Common myeloid progenitor, CD34-positive (primary cell): ENCODE measurements at places on chromosomes 3 and 15.
A peak's percentile ranks its signal among the peaks of the same experiment; 100 is the strongest.

GRCh38 chr3:58271901-58272501 lies 34.0 kb upstream of the RPP14 start:
- DNase-seq = peak; percentile 11

DNA sequence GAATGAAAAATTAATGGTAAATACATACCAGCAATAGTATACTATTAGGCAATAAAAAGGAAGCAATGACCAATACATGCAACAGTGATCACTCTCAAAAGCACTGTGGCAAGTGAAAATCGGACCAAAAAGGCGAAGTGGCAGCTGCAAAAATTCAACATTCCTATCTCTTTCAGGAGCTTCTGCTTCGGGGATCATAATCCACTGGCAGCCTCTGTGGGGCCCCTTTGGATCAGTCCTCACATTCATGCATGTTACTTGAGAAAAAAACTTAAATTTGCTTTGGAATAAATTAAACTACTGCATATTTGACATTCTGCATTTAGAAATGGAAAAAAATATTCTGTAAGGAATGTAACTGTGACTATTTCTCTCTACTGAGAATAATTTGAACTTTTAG lies 425.6 kb downstream of the NR2F2 start:
- no peak for DNase-seq

DNA sequence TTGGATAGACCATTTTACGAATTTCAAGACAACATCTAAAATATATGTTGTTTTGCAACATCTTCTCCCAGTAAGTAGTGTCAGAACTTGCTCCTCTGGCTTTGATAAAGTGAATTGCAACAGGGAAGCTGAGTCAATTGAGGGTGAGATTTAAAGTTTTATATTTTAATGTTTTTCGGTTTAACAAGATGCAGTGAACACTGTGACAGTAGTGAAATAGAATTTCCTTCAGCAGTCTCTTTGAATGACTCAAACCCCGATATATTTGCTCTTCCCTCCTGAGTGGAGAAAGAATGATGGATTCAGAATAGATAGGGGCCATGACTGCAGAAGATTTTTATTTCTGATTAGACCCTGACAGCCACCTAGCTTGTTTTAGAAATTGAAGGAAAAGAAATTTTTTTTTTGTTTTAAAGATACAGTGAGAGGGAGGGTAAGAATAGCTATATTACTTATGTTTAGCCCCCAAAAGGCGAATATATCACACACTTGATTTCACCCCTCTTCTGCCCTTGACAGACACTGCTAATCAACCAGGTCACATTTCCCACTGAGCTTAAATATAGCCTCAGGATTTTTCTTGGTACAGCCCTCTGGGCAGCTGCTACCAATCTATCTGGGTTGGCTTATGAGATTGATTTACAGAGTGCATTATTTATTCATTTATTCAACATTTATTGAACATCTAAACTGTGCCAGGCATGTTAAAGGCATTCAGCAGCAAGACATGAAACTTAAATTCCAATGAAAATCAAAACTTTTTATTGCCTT lies 183.3 kb upstream of the ADAMTS9 start:
- no peak for DNase-seq

DNA sequence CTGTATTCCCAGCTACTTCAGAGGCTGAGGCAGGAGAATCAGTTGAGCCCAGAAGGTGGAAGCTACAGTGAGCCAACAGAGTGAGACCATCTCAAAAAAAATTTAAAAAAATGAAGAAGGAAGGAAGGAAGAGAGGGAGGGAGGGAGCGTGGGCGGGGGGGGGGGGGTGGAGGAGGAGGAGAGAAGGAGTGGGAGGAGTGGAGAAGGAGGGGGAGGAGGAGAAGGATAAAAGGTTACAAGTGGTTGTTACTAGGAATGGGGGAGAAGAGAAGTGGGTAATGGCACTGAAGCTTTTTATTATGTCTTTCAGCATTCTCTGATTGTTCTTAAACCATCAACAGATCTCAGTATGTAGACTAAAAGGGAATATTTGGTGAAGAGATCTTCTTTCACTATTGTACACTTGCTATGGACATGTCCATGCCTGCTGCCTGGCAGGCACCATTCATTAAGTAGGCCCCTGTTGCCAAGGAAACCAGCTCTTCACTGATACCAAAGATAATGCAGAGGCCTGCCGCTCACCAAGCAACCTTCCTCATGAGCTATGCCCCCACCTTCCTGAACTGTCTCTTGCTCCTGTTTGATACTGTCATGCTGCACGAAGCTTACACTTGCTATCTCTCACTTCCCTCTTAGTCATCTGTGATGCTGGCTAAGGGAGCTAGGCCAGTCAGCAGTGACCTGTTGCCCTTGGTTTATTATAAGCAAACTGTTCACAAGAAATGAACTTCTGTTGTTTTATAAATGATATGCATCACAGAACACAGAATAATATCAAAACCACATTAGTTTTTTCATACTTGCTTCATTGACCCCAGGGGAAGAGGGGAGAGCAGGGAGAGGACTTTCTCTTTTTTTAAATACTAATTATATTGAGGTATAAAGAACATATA lies 23.1 kb downstream of the EPM2AIP1 start:
- DNase-seq = peak; percentile 76

- no peak for DNase-seq
These were observed 80.9 kb downstream of the PDE8A start for GRCh38 chr15:85062560-85062959.

DNA sequence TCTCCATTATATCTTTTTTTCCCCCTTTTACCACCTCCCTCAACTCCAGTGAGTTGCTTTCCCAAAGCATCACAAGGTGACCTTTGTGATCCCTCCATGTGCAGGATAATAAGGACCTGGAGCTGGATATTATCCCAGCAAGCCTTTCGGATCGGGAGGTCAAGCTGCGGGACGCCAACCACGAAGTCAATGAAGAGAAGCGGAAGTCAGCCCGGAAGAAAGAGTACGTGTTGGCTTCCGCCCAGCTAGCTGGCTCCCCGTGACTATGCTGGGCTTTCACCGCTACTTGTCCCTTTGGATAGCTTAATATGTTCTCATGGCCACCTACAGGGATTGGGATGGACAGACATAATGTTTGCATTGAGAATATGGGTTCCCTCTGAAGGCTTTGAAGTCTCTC lies 273.7 kb upstream of the UMPS start:
- no peak for DNase-seq

GRCh38 chr15:67836134-67836455 lies 3.8 kb downstream of the RNU6-1 start:
- DNase-seq = no peak

- DNase-seq = peak; percentile 15
These were observed 259.1 kb downstream of the PTPRG start for GRCh38 chr3:61820306-61820992.

GRCh38 chr3:134351427-134351826 lies 22.8 kb downstream of the AMOTL2 start:
- no peak for DNase-seq

DNA sequence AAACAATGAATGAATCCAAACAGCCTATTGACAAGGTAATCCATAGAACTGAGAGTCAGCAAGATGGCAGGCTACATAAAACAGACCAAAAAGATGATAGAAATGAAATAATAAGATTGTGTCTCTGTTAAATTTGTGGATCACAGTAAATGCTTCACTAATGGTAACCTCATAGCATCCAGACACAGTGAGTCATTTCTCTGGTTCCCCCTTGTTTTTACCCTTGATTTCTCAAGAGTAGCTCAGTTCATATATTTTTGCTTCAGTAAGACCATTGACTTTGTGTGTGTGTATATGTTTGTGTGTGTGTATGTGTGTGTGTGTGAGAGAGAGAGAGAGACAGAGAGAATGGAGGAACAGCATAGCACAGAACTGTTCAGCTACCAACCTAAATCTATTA lies 546.9 kb downstream of the RBMS3 start:
- no peak for DNase-seq

DNA sequence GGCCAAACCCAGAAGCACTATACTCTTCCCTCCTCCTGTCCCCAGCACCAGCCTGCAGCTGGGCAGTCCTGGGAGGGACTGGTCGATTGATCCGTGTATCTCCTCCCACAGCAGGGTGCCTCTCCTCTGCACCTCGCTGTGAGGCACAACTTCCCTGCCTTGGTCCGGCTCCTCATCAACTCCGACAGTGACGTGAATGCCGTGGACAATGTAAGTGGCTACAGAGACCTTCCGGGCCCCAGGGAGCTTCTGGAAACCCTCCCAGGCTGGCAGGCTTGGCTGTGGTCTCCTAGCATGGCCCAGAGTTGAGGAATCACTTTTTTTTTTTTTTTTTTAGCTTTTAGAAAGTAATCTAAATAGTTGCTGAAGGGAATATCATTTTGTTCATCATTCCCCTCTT lies 30.7 kb downstream of the ANKDD1A start:
- no peak for DNase-seq

- no peak for DNase-seq
These were observed 48.8 kb upstream of the HEG1 start for GRCh38 chr3:125104639-125105038.

- no peak for DNase-seq
These were observed 42.8 kb upstream of the FBXL22 start for GRCh38 chr15:63554337-63554927.

GRCh38 chr15:44527241-44527640 lies 9.7 kb upstream of the EIF3J start:
- no peak for DNase-seq
